Effector memory CD4-positive, alpha-beta T cell (primary cell): ENCODE measurements at places on chromosomes 4 and X.

- DNase-seq, result no peak
Measured at GRCh38 chrX:121987163-121987562, 939.8 kb downstream of the GLUD2 start.

- no peak for DNase-seq
Measured at GRCh38 chr4:170386511-170386910, 296.8 kb upstream of the AADAT start.

GRCh38 chr4:16785793-16786527 is 112.5 kb downstream of the LDB2 start:
- DNase-seq, result no peak

- no peak for DNase-seq
Measured at GRCh38 chrX:131827935-131828334, 195.2 kb upstream of the STK26 start.

DNA sequence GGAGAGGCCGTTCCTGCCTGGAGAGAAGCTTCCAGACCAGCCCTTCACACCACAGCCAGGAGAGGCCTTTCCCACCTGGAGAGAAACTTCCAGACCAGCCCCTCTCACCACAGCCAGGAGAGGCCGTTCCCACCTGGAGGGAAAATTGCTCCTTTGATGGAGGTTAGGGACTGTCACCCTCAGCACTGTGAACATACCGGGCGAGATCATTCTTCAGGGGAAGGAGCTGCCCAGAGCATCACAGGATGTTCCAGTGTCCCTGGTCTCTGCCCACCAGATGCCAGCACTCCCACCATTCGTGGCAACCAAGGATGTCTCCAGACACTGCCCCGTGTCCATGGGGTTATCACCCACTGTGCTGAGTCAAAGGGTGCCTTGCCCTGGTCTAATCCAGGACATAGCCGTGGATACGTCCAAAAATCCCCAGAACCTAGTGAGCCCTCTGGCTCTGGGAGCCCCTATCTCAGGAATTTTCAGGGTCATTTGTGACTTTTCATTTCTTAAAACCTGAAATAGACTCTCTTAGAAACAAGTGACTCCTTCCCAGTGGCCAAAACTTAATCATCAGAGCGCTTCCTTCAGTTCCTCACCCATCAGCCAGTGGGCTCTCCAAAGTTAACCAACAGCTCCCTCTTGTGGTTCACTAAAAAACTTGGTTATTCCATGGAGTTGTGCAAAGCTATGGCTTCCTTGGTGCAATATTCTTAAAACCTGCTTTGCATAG is 80.2 kb downstream of the CRMP1 start:
- no peak for DNase-seq

- no peak for DNase-seq
Measured at GRCh38 chrX:44225667-44226066, 117.8 kb downstream of the EFHC2 start.

GRCh38 chr4:77354550-77354949 is 197.5 kb downstream of the CCNG2 start:
- DNase-seq, result no peak

DNA sequence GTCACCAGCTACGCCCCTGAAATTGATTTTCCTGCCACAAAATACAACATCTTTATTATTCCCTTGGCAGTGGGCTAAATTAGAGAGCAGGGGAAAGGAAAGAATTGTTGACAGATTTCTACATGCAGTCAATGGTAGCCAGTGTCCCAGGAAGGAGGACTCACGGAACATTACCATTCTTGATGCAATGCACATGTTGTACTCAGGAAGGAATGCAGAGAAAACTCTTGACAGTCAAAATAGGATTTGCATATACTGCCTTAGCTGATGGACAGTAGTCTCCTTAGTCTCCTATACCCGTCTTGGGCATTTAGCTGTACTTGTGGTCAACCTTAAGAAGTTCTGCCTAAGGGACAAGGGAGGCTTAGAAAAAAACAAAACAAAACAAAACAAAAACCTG is 158.0 kb upstream of the GYPA start:
- DNase-seq, result no peak

- no peak for DNase-seq
Measured at GRCh38 chr4:110633358-110634341, 10.8 kb upstream of the PITX2 start.

GRCh38 chrX:142036116-142036515 is 132.4 kb downstream of the MAGEC1 start:
- no peak for DNase-seq

GRCh38 chr4:144646523-144647094 is 653 bp downstream of the HHIP start:
- DNase-seq, result no peak

DNA sequence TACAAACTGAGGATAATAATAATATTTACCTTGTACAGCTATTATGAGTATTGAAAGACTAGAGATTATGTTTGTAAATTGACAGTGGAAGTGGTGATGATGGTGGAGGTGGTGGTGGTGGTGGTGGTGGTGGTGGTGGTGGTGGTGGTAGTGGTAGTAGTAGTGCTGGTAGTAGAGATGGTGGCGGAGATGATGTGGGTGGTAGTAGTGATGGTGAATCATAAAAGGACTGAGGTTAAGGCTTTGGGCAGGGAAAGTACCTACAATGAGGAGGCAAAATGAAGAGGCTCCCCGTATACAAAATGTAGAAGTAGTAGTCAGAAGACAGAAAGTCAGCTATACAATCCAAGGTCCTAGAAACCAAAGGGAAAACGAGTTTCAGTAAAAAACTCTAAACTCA is 214.1 kb downstream of the BCOR start:
- DNase-seq, result no peak

GRCh38 chr4:94892051-94892450 is 134.3 kb downstream of the BMPR1B start:
- no peak for DNase-seq

- no peak for DNase-seq
Measured at GRCh38 chr4:107991945-107992630, 2.4 kb downstream of the HADH start.

- no peak for DNase-seq
Measured at GRCh38 chr4:156977435-156978160, 6.0 kb upstream of the PDGFC start.

DNA sequence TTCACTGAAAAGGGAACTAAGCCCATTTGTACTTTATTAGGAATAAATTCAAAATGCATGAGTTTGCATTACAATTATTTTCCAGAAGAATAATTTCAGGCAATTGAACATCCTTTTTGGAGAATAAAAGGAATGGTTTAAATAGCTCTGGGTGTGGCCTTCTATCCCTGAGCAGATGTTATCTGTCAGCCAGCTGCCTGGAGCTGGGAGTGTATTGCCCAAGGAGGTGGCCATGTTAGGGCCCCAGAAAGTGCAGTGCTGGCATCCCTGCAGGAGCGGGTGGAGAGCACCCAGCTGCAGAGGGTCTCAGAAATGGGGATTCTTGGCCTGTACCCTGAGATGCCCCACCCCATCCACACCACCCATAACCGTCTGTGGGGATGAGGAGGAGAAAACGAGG is 21.6 kb upstream of the VEGFD start:
- no peak for DNase-seq

DNA sequence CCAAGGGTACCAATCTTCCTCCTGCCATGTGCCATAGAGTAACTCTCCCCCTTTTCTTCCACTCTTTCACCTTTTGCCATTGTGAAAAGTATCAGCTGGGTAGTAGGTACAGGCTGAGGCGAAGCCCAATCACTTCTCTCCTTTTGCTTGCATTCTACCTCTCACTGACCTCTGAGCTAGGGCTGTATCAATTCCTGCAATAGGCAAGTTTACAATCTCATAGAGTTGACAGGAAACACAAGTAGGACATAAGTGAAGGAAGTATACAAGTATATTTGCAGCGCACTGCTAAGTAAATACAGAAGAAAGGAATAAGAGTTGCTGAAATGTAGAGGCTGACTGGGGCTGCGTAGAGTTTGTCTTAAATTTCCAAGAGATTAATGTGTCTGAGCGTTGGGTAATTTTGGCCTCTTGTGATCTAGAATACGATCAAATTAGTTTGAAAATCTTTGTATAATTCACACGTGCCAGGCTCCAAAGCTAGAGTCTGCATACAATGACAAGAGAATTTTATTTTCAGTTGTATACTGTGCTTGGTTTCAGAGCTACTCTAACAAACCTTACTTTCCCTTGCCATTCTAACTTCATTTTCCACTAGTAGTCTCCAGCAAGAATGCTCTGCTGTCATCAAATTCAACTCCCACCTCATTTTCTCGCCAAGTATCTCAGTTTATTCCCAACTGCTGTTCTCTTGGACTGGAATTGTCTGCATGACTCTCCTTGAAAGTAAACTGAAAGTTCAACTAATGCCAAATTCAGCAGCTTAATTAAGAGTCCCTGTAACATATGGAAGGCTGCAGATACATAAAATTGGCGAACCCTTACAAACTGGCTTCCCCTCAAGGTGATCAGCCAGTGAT is 90.3 kb downstream of the ATP11C start:
- DNase-seq, result no peak

- DNase-seq, result no peak
Measured at GRCh38 chrX:148874636-148875246, 374.3 kb downstream of the AFF2 start.

DNA sequence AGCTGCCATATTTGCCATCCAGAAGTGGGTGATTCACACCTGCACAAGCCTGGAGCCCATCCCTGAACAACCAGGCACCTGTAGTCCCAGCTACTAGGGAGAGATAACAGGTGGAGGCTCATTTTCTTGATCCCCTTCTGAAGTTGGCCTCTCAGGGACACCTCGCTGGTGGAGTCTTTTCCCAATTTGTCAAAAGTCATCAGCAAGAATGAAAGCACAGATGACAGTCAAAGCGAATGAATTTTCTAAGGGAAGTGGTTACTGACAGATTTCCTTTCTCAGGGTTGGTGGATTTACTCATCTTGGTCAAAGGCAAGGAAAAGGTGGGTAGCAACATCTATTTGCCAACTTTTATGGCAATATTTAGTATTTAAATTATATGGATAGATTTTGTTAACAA is 36.5 kb downstream of the FGFBP1 start:
- DNase-seq, result no peak

- no peak for DNase-seq
Measured at GRCh38 chr4:176011529-176011928, 54.1 kb upstream of the WDR17 start.

DNA sequence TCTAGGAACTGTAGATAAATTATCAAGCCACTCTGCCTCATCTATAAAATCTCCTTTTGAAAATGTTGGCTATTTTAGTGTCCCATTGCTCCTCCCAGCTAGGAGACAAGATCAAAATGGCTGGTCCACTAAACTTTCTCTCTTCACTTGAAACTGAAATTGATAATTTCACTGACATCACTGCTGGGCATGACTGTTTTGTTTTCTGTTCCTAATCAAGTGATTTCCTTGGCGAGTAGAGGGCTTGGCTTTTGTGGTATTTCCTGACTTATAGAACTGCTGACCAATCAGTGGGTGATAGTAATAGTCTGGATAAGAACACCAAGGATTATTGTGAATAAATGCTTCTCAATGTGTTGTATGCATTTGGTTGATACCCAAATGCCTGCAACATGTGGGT is 2152.9 kb downstream of the ARAP2 start:
- DNase-seq, result no peak

DNA sequence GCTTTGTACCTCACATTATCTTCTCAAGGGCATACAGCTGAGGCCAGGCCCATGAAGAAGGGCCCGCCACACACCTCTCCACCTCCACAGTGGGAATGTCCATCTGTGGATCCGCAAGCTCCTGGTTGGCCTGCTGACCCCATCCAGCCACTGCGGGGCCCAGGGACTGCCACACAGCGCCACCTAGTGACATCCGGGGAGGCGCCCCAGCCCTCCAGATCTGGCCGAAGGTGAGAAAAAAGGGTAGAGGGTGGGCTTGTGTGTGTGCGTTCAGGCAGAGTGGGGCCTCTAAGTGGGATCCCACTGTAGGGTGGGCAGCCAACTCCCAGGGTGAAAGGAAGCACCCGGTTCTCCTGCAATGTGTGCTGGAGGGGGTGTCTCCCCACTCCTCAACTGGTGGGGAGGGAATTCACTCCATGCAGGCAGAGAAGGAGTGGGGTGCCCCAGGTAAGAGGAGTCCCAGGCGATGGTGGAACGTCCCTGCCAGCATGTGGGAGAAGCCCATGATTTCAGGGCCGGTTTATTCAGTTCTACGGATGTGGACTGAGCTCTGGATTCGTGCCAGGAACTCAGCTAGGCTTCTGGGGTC is 117.3 kb downstream of the ENPP6 start:
- no peak for DNase-seq

GRCh38 chr4:14196131-14196530 is 568.6 kb upstream of the BOD1L1 start:
- DNase-seq, result no peak

GRCh38 chr4:186227744-186228513 is 622 bp downstream of the KLKB1 start:
- no peak for DNase-seq

DNA sequence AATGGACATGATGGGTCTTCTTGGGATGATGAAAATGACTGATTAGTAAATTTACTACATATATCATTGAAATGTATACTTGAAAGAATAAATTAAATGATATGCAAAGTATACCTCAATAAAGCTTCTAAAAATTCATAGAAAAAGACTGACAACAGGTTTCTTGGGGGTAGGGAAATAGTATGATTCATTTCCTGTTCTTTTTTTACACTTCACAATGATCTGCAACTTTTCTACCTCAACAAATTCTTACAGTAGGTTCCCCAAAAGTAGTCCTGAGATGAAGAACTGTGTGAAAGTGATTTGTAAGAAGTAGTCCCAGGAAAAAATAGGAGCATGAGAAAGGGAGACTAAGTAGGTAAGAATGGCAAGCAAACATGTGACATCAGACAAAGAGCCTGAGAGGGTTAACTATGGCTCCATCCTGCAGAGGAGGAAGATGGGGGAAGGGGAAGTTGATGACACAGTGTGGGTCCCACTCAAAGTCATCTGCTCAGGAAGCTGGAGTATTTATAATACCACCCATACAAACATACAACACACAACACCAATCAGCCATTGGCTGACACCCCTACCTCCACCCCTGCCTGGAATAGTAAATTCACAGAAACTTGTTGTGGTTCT is 73.9 kb downstream of the ARHGAP6 start:
- DNase-seq, result no peak

GRCh38 chr4:2702361-2702760 is 53.8 kb downstream of the TNIP2 start:
- DNase-seq, result no peak

DNA sequence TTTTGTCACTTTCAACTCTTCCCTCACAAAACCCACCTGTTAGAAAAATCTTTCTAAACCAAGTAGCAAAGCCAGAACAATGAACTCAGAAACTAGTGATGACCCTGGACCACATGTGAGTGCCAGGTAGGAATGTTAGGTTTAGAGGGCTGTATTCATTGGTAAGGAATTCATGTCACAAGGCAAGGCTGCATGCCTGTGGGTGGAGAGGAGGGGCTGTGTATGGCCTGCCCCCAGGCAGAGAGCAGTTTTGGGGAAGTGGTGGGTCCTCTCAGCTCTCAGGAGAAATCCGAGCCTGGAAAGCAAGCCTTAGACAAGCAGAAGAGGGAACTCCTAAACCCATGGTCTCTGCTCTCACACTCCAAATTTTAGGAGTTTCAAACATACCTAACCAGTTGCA is 2.4 kb downstream of the RNF175 start:
- DNase-seq, result no peak

- no peak for DNase-seq
Measured at GRCh38 chr4:5198656-5199541, 147.6 kb downstream of the STK32B start.

GRCh38 chr4:166459621-166460020 is 586.6 kb downstream of the TLL1 start:
- DNase-seq, result no peak

GRCh38 chr4:82415922-82416365 is 14.3 kb downstream of the HNRNPDL start:
- no peak for DNase-seq
